Prostate gland (tissue), 2 donors: ENCODE measurements at places on chromosomes 3 and 15. TPM values are rescaled to one million over a fixed set of nuclear protein-coding genes. Genes with fewer than 3 reads are reported as not detected.

- no peak for DNase-seq
Measured at GRCh38 chr15:59262316-59262715, 55.7 kb downstream of the LDHAL6B start.

DNA sequence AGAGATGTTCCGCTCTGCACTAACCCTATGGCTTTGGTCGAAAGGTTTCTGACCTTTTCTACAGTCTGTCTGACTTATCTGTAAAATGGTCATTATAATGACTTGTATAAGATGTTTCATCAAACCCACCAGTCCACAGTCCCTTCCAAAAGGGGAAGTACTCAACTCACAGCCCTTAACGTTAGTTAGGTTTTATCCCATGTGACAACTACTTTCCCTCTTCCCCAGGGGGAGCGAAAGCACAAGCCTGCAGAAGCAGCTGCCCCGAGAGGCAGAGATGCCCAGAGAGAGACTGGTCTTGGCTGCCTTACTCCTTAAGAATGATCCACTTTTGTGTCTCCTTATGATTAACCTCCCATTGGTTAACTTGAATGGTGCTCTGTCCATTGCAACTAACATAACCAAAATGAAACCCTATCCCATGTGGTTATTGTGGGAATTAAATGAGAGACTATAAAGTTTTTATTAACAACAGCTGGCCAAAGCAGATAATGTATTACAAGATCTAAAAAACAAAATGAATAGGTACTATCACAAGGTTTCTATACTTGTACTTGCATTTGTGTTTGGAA, 6.4 kb downstream of the ASTE1 start:
- DNase-seq: no peak

GRCh38 chr3:122255757-122256439, 69.2 kb upstream of the CSTA start:
- DNase-seq: no peak

DNA sequence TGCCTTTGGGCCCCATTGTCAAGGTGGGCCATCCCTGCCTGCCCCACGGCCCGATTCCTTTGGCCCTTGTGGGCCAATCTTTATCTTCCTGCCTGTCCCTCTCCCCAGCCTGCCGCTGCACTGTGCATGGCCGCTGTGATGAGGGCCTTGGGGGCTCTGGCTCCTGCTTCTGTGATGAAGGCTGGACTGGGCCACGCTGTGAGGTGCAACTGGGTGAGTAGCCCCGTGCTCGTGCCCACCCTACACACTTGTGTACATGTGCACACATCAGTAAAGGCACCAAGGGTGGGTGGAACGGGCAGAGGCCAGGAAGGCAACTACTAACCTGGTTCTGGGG, 12.2 kb downstream of the NT5DC2 start:
- no peak for DNase-seq

GRCh38 chr15:77907824-77908751, 169.4 kb downstream of the TBC1D2B start:
- peak; percentile 15 for DNase-seq

- DNase-seq: no peak
Measured at GRCh38 chr3:178318340-178318739, 217.9 kb upstream of the KCNMB2 start.

GRCh38 chr15:100339999-100340398, 1.8 kb downstream of the ADAMTS17 start:
- no peak for DNase-seq

DNA sequence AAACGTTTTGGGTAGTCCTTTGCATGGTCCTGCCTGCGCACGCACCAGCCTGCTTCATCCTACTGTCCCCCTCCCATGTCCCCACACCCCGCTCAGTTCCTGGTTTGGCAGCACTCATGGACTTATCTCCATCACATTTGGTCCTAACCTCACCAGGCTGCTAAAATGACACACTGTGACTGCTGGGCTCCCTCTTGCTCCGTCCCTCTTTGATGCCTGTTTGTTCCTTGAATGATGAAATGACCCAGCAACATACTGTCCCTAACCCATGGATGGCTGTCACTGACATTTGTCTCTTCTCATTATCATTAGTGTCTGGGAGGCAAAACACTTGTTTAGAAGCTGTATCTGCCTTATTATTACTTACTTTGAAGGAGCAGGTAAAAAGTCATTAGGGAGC, 80.5 kb downstream of the CHDH start:
- no peak for DNase-seq

- peak; percentile 25 for DNase-seq
Measured at GRCh38 chr15:33737687-33738601, 230.4 kb upstream of the CHRM5 start.

The MKRN3 gene
- 1.8 TPM for total RNA-seq
